ENCODE measurements at places on chromosomes 2 and 18.

DNA sequence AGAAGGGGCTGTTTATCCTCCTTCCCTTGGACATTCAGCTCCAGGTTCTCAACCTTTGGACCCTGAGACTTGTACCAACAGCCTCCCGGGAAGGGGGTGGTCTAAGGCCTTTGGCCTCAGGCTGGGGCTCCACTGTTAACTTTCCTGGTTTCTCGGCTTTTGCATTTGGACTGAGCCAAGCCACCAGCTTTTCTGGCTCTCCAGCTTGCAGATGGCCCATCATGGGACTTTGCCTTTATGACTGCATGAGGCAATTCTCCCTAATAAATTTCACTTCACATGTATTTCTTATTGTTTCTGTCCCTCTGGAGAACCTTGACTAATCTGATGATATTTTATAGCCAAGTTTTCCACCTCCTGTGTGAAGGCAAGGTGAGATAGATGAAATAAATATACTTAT is 180.8 kb downstream of the PPP1R1C start:
- no peak for DNase-seq

- DNase-seq, result no peak
These were observed 101.5 kb upstream of the GRB14 start for GRCh38 chr2:164722616-164723338.

GRCh38 chr2:135494503-135494902 is 36.5 kb downstream of the ZRANB3 start:
- no peak for DNase-seq

DNA sequence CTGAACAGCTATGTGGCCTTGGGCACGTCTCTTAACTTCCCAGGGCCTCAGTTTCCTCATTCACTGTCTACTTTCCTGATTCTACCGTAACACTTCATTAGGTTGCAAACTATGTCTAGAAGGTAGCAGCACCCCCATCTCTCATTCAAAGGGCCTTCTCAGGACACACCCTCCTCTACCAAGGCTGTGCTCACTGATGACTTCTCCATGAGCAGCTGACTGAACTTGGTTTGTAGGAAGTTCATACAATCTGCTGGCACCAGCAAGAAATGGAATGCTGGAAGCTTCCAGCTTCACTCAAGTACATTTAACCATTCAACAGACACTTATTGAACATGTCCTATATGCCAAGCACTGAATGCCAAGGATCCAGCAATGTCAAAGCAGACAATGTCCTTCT is 250.8 kb upstream of the CTAGE1 start:
- DNase-seq, result no peak

DNA sequence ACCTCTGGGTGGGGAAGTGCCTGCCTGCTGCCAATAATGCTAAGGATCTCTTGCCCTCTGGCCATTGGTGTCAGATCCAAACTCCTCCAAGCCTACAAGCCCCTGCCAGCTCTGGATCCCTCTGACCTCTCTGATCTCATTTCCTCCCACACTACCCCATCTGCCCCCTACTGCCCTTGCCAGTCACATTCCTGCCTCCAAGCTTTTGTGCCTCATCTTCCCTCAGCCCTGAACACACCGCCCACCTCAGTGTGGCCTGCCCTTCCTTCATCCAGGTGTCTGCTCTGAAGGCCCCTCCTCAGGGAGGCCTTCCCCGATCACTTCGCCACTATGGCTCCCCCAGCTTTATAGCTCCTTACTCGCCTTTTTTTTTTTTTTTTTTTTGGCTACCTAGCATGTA is 161.0 kb upstream of the GLI2 start:
- DNase-seq, result no peak

GRCh38 chr2:161204846-161205245 is 44.6 kb downstream of the TANK start:
- no peak for DNase-seq

- DNase-seq, result no peak
These were observed 572.8 kb upstream of the KLHL29 start for GRCh38 chr2:22812065-22812680.

DNA sequence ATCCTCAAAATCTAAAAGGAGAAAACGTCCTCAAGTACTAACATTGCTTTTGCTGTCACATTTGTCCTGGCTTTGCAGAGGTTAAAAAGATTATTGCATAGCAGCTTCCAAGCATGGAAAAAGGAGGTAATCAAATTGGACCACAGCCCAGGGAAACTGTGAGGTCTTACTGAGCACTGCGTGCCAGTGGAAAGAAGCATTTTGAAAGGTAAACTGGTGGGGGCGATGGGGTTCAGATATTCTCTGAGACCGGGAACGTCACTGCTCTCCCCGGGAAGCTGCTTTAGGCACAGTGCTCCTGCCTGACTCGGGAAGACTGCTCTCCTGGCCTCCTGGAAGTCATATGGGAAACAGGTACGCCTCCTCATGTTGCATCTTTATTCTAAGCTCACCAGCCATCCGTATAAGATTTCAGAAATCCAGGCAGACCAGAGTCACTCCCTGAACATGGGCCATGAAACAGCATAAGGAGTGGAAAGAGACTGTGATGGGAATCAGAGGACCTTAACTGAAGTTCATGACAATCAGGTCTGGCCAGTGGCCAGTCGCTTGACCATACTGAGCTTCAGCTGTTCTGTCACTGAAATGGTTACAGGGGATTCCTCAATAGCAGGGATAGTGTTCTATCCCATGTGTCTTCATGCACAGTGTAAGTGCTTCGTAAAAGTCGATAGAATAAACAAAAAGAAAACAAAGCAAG is 284.1 kb downstream of the TRIB2 start:
- DNase-seq, result no peak

DNA sequence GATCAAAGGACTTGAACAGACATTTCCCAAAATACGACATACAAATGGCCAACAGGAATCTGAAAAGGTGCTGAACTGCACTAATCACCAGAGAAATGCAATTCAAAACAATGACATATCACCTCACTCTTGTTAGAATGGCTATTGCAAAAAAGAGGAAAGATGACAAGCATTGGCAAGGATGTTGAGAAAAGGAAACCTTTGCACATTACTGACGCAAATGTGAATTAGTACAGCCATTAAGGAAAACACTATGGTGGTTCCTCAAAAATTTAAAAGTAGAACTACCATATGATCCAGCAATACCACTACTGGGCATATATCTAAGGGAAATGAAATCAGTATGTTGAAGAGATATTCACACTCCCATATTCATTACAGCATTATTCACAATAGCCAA is 57.7 kb upstream of the ASPRV1 start:
- DNase-seq, result no peak

- no peak for DNase-seq
These were observed 166.7 kb downstream of the C1D start for GRCh38 chr2:67896076-67896475.

DNA sequence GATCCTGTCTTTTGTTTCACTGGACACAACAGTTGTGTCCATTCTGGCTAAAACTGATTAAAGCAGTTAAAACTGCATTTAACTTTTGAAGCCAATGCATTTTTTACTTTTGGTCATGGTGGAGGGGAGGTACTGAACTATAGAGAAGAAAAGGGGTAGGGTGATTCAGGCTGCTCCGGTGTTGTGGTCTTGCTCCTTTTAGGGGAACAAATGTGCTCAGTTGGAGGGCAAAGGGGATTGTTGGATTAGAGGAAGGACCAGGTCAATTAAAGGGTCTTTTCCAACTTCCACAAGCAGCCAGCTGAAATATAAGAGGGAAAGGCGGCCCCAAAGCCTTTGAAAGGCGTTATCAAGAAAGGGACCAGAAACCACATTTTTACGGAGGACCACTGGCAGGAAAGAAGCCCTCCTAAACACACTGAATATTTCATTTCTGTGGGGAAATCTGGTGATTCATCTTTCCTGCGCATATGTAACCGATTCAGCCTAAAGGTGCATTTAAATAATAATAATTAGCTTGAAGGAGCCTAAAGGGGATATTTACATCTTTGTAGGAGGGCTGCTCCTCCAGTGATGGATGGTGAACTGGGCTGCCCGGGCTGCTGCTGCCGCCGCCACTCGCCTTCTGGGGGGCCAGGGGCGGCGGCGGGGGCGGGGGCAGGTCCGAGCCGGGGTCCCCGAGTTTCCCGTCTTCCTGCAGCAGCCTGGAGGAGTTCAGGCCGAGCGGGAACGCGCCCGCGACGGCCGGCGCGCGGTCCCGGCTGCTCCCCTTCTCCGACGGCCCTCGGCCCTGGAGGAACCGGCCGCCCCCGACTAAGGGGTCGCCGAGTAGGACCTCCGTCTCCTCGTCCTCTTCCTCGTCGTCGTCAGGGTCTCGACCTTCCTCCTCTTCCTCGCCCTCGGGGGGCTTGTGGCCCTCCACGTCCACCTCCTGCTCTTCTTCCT is 5.2 kb downstream of the SKOR2 start:
- no peak for DNase-seq
